ENCODE measurements at places on chromosomes 4 and X. TPM values are rescaled to one million over a fixed set of nuclear protein-coding genes. Genes with fewer than 3 reads are reported as not detected.

DNA sequence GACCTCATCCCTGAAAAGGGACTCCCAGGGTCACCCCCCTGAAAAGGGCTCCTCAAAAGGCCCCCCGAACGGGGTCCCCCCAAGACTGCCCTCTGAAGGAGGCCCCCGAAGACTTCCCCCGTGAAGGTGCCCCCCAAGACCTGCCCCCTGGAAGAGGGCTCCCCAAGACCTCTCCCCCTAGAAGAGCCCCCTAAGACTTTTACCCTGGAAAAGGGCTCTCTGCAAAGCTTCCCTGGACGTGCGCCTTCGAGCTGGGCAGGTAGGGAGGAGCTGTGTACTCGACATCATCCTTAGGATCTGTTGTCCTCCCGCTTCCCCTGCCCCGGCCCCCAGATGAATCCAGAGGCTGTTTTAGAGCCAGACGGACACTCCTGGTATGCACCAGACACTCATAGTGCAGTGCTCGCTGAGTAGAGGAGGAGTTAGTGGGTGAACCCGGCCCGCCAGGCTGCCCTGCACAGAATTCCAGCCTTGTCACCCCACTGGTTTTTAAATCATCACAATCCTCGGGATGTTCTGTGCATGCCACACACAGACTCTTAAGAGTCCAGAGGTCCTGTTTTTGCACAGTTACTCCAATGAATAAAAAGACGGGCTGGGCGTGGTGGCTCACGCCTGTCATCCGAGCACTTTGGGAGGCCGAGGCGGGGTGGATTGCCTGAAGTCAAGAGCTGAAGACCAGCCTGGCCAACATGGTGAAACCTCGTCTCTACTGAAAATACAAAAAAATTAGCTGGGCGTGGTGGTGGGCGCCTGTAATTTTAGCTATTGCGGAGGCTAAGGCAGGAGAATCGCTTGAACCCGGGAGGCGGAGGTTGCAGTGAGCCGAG lies 5.7 kb upstream of the SLC25A6 start:
- peak; percentile 14 for DNase-seq

GRCh38 chrX:102976793-102977495 lies 39.9 kb downstream of the RAB40AL start:
- DNase-seq: no peak

- no peak for DNase-seq
These were observed 34.5 kb downstream of the CHRNA9 start for GRCh38 chr4:40369437-40370274.

GRCh38 chrX:53481816-53482465 lies 47.8 kb upstream of the HSD17B10 start:
- peak; percentile 16 for DNase-seq

- DNase-seq: no peak
These were observed 900 bp upstream of the MTMR1 start for GRCh38 chrX:150692296-150692695.

- no peak for DNase-seq
These were observed 47.6 kb downstream of the GRK4 start for GRCh38 chr4:3010998-3011397.

- DNase-seq: no peak
These were observed 153.7 kb upstream of the BMP3 start for GRCh38 chr4:80876810-80877209.

GRCh38 chr4:154622598-154622997 lies 10.1 kb upstream of the FGG start:
- no peak for DNase-seq

- no peak for DNase-seq
These were observed 6.6 kb downstream of the RAI2 start for GRCh38 chrX:17854531-17854930.

- no peak for DNase-seq
These were observed 116.4 kb downstream of the PPP3CA start for GRCh38 chr4:101230801-101231426.

- no peak for DNase-seq
These were observed 40.7 kb downstream of the C4orf51 start for GRCh38 chr4:145720656-145721055.

- no peak for DNase-seq
These were observed 21.7 kb downstream of the TMEM184C start for GRCh38 chr4:147638942-147639341.

DNA sequence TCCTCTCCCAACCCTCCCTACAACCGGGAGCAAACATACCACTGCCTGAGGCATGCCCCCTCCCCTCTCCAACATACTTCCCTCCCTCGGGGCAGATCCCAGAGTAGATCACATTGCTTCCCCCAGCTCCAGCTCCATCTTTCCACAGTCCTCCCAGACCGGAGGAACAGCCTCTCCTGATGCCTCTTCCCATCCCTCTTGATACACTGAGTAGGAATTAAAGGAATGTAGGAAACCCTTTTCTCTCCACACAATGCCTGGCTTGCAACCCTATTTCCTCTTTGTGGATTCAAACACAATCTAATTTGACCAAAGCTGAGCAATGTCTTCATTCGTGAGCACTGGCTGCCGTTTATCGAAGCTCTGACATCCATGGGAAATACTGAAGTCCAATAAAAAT lies 339.8 kb downstream of the BCOR start:
- DNase-seq: no peak

DNA sequence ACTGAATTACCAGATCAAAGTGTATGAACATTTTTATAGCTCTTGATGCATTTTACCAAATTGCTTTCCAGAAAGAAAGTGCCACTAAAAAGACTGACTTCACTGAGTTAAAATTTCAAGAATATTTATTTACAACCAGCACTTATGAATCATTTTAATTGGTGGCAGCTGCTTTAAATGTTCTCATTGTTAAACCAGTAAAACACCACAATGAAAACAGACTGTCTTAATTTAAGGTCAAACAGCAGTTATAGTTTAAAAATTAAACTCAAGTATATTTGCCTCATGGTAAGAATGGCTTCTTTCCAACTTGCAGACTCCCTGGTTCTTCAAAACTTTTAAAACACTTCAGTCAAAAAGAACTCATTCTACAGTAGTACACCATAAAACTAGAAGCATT lies 36.9 kb downstream of the AMMECR1 start:
- no peak for DNase-seq

DNA sequence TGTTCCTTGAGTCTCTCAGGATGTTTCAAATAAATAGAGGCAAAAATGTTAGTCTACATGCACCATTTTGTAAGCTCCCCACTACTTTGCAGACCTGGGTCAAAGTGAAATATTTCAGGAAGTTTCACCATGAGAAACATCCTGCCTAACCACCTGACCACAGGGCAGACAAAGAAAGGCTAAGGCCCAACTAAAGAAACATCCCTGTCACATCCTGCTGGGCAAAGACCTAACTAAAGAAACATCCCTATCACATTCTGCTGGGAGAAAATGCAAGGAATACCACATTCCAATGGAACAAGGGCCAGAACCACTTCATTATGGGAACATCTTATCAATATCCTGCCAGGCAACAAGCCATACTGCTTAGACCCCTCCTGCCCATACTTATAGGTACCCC lies 1303.4 kb downstream of the TECRL start:
- no peak for DNase-seq

DNA sequence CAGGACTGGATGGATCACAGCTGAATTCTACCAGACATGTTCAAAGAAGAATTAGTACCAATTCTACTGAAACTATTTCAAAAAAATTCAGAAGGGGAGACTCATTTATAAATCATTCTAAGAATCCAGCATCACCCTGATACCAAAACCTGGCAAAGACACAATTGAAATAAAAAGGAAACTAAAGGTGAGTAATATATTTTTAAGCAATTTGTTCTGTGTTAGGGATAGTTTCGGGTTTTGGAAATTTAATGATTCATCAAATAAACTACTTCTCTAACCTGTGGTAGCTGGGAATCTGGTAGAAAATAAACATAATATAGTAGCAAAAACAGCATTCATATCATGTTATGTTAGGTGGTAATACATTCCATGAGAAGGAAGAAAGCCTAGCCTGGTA lies 662.2 kb upstream of the BOD1L1 start:
- no peak for DNase-seq

DNA sequence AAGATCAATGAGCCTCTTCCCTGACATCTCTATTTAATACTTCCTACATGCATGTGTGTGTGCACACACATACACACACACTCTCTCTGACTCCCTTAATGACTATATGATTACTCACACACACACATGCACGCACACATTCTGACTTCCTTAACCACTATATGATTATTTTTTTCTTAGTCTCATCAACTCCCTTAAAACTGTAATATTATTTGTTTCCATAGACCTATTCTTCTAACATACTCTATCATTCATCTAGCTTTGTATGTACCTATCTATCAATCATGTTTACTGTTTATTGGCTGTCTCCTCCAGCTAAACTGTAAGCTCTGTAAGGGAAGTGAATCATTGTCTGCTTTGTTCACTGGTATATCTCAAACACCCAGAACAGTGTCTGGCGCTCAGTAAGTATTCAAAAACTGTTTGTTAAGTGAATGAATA lies 236.6 kb downstream of the RASL11B start:
- DNase-seq: no peak

- DNase-seq: no peak
These were observed 479.2 kb downstream of the GBA3 start for GRCh38 chr4:23171976-23172375.

DNA sequence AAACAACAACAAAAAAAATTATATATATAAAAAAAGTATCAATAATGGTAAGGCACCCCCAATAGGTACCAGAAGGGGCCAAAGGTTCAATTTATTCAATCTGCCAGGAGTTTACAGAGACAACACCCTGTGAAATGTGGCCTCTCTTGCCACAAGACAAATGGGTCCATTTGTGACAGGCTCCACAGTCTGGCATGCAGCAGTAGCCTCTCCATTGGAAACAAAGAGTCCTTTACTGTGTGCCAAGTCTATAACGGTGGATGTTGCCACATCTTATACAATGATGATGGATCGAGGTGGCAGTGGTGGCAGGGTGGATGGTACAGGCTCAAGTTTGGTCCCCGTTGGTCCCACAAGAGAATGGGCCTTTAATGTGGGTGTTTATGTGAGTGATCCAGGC lies 70.1 kb upstream of the SH3RF1 start:
- no peak for DNase-seq

GRCh38 chr4:102439812-102440211 lies 61.3 kb upstream of the NFKB1 start:
- no peak for DNase-seq

DNA sequence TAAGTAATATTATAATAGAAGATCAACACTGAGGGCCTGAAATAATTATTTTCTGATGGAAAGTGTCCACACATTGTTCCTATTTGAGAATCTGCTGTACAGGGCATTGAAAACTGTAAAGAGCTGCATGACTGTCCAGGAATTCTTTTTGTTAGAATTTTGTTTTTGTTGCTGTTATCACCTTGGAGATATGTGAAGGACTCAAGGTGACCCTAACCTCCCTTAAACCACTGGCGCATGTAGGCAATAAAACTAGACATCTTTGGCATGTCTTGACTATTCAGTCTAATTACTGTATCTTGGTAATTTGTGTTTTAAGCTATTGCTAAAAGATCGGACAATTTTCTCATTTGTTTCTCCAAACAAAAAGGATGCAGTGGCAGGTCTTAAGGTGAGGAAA lies 55.5 kb upstream of the SMIM10 start:
- DNase-seq: no peak

- no peak for DNase-seq
These were observed 53.2 kb downstream of the MTM1 start for GRCh38 chrX:150621652-150622051.

DNA sequence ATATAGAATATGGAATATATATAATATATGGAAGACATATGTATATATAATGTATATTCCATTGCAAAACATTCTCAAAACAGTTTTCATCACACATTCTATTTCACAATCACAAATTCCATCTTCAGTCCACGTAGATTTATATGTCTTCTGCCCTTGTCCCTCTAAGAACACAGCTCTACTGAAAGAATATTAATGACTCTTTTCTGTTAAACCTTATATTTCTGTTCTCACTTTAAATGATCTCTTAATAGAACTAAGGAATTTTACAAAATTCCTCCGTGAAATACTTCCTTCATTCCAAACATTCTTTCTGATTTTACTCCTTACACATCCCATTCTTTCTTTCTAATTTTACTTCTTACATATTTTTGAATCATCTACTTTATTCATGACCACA lies 1043.1 kb upstream of the PABPC4L start:
- no peak for DNase-seq

- DNase-seq: no peak
These were observed 452.3 kb downstream of the MID1IP1 start for GRCh38 chrX:39253551-39253950.

DNA sequence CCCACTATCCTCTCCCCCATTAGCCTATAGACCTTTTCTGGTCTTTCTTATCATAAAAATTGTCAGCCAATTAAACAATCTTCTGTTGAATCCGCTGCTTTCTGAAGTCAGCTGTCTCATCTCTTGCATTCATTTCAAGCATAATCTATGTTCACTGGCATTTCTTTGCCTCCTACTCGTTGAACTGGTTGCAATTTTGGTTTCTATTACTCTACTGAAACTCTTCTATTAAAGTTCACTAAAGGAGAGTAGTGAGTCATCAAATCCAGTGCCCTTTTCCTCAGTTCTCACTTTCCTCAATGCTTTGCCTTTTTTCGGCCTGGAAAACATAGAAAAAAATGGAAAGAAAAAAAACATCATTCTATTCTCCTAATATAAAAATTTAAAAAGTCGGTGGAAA lies 23.9 kb upstream of the CXCL13 start:
- DNase-seq: no peak

DNA sequence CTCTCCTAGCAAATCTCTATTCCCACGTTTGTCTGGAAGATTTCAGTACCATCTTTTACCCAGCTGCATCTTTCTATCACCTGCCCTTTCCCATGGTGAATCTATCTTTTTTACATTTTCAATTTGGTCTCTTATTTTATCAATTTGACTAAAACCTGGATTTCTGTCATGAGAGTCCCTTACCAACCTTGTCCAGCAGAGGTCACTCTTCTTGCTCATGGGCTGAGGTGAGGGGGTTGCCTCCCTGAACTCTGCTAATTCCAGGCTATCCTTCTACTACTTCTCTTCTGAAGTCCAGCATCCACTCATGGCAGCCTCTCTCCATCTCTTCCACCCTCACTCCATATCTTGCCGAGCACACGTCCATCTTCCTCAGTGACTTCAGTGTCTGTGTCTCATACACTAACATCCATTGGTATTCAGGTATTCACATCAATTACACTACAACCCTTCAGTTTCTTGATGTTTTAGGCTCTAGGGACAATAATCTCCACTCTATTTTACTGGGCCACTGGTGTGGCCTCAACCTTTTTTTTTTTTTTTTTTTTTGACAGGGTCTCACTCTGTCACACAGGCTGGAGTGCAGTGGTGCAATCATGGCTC lies 17.8 kb upstream of the ZNF827 start:
- DNase-seq: no peak

Gene PFKFB1
- not detected for total RNA-seq

Gene MAGEB18
- total RNA-seq: not detected

Gene RTL9
- 0.64 TPM for total RNA-seq

Gene ASB5
- total RNA-seq: 3.6 TPM

Gene SSX4
- total RNA-seq: not detected

Gene CFP
- 7.7 TPM for total RNA-seq

Gene ZXDB
- total RNA-seq: 5.3 TPM

Gene ZAR1
- total RNA-seq: not detected

Gene CTAG1A
- total RNA-seq: not detected

Gene PAGE2B
- not detected for total RNA-seq

Gene SMARCA1
- total RNA-seq: 41.5 TPM

Gene SPIN2A
- total RNA-seq: 0.53 TPM

Gene OPRPN
- total RNA-seq: not detected

Measured in right cardiac atrium (tissue), 5 donors.